Stimulated activated CD4-positive, alpha-beta T cell treated with anti-CD3 and anti-CD28 coated beads, TNF-alpha, amount 100 ng/mL, for 48 hours (primary cell): ENCODE measurements at places on chromosomes 2 and 18.

- DNase-seq = no peak
Measured at GRCh38 chr2:32905270-32905669, 41.5 kb upstream of the LTBP1 start.

DNA sequence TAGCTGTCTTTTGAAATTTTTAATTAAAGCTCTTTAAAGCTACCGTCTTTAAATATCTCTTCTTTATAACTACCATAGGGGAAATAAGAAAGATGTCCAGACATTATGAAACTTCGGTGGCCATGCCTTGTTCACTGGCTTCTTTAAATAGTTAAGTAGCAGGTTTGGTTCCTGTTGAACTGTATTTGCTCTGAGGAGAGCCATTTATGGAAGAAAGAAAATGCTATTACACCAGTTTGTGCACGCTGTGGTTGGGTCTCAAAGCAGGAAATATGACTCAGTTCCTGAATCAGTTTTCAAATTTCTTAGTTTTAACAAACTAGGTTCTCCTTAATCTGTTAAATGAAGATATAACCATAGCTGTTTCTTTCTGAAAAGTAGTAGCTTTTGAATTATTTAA is 12.2 kb downstream of the ARPC2 start:
- DNase-seq = no peak

DNA sequence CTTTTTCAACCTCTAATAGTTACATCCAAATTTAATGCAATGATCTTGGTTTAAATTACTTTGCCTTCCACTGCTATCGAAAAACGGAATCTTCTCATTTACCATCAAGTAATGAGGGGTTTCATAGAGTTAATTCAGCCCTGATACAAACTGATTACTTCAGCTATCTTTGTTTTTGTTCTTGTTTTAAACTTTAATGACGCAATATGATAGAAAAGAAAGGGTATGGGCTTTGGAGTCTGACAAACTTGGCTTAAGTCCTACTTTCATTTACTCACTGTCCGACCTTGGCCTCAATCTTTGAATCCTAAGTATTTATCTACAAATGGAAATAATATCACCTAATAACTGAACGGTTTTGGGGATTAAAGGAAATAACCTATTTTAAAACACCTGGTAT is 16.1 kb downstream of the ADAM17 start:
- DNase-seq = no peak

DNA sequence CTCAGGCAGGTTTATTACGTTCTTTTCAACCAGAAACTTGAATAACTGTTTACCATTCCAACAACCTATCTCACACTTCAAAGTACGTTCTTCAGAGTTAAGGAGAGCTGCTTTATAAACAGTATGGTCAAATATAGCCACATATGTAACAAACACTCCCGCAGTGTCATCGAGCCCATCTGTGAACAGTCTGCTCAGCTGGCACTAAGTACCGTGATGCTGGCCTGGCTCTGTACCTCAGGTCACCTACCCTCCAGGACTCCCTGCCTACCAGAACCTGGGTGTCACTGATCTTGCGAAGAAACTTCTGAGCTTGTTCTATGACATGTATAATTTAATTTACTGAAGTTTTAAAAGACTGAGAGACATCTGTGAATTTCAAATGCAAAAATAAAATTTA is 71.4 kb downstream of the SEPTIN10 start:
- DNase-seq = no peak

DNA sequence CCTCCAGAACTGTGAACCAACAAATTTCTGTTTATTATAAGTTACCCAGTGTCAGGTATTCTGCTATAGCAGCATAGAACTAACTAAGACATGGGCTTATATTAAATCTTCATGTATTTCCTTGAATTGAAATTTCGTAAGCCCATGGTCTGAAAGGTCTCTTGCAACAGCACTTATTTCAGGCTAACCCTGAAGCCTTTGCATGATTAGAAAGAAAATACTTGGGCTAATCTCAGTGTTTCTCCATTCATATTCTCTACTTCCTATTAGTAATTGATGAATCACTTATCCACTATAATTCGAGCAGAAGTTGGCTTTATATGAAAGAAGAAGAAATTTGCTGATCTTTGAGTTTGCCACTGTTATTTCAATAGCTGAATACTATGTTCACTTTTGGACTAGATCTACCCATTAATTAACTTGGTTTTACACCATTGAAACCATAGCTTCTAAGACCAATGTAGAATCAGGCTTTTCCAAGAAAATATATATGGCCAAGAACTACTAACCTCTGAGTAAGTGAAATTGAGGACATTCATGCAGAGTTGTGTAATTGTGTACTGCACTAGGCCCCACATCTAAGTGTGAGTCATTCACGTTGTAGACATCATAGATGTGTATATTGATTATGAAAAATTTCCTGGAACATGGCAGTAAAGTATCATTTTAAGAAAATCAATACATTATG is 731.6 kb downstream of the SOCS6 start:
- DNase-seq = no peak

GRCh38 chr2:188444106-188444835 is 152.6 kb downstream of the GULP1 start:
- DNase-seq = no peak

DNA sequence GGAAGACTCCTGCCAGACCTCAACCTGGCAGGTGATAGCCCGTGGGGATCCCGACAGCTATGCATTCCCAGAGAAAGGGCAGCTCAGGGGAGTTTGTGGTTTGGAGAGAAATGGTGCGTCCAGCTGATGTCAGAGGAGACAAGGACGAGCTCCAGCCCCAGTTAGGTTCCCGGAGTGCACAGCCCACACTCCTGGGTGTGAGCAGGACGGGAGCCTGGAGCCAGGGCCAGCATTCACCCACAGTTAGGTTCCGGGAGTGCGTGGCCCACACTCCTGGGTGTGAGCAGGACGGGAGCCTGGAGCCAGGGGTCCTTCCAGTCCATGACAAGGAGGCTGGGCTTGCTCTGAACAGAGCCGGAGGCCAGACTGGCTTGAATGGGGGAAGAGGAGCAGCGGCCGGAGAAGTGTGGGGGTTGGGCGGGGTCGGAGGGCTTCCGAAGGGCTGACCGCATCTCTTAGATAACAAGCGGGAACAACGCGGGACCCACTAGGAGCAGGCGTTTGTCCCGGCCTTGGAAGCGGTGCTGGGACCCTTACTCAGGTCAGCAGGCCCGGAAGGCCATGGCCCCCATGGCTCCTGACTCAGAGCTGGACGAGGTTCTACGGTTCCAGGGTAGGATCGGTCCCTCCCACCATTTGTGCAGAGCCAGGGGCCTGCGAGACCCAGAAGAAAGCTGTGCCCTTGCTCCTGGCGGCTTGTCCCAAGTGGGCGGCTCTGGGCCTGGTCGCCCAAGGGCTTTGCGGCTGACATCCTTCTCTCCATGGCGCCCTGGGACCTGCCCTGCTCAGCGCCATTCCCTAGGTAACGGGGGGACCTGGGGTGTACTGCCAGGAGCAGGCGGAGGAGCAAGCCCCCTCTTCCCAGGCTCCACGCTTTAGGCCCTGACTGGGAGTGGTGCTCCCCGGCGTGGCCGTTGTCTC is 185.6 kb downstream of the RTP5 start:
- DNase-seq = no peak

DNA sequence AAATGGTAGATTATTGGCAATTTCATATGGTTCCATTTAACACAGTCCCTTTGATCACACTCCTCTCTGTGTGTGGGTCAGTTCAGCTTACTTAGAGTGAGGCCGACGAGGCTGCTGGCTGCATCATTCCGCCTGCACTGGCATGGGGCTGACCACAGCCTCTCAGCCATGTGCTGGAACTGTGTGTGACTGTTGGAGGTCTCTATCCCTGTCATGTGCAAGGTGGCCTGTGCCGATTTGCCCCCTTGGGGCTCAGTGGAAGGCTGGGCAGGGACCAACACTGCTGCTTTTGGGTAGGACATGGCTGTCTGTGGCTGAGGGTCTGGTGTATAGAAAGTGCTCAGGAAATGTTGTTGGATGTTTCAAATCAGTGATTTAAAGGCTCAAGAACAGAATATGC is 454.0 kb upstream of the HS6ST1 start:
- DNase-seq = no peak

DNA sequence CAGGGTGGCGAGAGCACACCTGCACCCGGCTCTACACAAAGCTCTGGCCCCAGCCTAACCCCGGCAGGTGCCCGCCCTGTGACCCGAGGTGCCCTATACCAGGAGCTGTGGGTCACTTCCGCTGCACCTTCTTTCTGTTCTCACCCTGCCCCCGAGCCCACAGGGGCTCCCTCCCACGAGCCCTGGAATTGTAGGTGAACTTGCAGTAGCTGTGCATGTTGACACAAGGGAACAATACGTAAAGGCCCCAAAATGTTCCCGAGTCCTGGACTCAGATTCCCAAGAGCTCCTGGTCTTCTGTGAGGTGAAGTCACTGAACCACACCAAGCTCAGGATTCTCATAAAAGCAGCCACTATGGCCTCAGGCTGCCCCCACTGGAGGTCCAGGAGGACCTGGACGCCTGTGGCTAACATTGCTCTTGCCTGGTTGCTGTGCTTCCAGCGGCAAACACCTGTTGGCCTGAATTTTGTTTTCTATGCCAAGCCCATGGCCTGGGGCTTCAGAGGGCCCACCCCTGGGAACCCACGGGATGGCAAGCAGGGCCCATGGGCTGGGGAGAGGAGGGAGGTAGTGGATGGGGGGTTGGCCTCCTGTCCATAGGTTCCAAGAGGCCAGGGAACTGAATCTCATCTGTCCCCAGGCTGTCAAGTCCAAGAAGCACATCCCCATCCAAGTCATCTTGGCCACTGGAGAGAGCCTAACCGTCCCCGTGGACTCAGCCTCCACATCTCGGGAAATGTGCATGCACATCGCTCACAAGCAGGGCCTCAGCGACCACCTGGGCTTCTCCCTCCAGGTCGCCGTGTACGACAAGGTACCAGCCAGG is 23.2 kb upstream of the GPR17 start:
- no peak for DNase-seq

- DNase-seq = no peak
Measured at GRCh38 chr2:44807201-44808025, 134.1 kb upstream of the SIX3 start.

DNA sequence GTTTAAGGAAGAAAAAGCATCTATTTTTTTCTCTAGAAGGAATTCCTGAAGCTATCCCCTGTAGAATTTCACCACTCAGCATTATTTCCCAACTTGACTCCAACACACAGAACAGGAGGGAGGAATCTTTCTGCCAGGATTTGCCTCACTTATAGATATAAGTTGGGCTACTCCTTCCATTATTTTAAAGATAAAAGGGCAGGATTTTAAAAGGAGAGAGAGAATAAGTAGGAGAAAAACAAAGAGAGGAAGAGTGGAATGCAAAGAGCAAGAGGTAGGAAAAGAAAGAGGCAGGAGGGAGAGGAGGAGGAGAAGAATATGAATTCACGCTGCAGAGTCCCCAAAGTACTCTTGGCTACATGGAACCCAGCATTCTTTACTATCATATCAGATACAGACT is 182.5 kb downstream of the TCF4 start:
- DNase-seq = no peak

DNA sequence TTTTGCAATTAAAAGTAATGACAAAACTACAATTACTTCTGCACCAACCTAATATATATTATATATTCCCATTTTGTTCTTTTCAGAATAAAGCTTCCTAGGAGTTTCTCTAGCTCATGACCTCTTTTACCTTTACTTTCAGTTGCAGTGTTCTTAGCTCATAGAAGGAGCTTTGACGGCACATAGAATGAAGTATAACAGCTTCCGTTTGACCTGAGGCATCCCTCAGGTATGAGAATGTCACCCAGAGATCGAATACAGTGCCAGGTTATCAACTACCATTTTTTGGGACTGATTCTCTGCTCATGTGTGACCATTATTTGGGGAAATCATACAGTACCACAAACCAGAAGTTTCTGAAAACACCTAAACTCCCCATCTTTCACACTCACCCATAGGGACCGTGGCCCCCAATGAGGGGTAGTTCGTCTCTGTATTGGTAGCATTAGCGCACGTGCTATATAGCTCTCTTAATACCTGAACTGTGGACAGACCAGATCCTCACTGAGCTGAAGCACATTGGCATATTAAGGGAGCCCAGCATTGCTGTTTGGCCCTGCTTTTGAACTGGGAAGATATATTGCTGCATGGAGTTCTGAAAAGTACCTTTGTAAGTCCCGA is 123.0 kb downstream of the SPTBN1 start:
- no peak for DNase-seq

DNA sequence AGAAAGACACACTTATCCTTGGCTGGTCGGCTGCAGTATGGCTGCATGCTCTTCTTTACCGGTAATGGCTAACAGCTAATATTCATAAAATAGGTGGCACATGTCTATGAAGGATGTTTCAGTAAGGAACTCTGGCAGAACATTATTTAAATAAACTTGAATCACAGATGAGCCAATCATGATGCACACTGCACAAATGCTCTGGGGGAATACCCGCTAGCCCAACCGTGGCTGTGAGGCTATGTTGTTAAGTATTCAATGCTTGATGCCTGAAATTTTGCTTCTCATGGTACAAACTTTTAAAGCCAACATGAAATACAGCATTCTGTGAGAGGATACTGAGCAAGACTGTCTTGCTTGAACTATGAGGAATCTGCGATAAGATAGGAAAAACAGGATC is 505.8 kb downstream of the ZEB2 start:
- no peak for DNase-seq

GRCh38 chr18:44988821-44989587 is 308.3 kb downstream of the SETBP1 start:
- no peak for DNase-seq

DNA sequence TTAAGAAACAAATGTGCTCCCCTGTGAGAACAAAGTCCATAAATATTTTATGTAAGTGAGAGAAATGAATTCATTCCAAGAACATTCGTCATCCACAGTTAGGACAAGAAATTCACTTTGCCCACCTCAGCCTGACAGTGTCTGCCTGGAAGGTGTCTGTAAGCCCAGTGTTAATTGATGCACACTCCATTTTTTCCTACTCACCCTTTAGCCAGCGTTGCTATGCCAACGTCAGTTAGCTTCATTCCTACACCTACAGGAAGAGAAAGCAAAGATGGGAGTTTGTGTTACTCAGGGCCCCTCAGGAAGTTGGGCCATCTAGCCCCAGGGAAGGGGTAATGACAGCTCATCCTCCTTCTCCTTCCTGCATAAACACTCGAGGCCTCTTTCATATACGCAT is 131.0 kb downstream of the ALPK2 start:
- DNase-seq = no peak

- no peak for DNase-seq
Measured at GRCh38 chr2:1685078-1685956, 59.0 kb downstream of the PXDN start.

- DNase-seq = no peak
Measured at GRCh38 chr2:124646166-124646815, 621.2 kb downstream of the CNTNAP5 start.

DNA sequence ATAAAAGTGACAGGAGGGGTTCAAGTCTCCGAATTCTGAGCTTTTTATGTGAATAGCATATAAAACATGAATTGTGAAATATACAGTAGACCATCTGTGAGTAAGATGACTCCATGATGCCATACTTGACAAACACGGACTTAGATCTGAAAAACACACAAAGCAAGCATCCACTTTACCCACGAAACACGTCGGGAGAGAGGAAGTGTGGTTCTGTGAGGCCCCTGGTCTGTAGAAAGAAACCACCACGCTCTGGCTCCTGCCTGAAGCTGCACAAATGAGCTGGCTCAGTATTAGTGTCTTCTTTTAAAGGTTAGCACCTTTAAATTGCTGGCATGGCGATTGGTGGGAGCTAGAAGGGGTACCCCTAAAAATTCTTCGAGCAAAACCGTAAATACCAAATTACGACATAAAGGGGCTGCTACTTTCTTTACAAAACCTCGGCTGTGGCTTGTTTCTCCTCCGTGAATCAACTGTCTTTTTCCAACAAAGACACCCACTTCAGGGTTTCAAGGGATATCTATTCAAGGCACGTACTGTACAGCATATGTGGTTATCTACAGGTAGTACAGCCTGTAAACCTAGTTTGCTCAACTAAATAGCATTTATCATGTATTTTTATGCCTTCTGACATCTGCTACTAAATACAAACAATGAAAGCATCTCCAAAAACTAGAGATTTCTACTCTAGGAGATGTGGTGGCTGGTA is 70.9 kb downstream of the AFF3 start:
- DNase-seq = no peak
